ENCODE measurements at places on chromosomes 7 and 10. TPM values are rescaled to one million over a fixed set of nuclear protein-coding genes. Genes with fewer than 3 reads are reported as not detected.

SSC4D gene
- 0.86 TPM for total RNA-seq

GRCh38 chr7:37592366-37592765, 91.2 kb upstream of the GPR141 start:
- DNase-seq = no peak

DNA sequence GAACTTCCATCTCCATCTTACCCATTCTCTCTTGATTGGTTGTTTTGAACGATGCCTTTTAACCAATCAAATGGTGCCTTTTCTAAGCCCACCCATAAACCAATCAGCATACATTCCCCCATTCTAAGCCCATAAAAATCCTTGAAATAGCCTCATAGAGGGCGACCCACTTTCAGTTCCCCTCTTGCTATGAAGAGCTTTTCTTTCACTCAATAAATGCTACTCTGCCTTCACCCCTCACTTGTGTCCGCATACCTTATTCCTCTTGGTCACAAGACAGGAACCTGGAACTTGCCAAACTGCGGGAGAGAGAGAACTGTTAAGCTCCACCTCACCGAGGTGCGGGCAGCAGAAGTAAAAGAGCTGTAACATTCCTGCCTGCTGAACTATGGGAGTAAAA, 1602.0 kb upstream of the LRRTM3 start:
- DNase-seq = no peak

DNA sequence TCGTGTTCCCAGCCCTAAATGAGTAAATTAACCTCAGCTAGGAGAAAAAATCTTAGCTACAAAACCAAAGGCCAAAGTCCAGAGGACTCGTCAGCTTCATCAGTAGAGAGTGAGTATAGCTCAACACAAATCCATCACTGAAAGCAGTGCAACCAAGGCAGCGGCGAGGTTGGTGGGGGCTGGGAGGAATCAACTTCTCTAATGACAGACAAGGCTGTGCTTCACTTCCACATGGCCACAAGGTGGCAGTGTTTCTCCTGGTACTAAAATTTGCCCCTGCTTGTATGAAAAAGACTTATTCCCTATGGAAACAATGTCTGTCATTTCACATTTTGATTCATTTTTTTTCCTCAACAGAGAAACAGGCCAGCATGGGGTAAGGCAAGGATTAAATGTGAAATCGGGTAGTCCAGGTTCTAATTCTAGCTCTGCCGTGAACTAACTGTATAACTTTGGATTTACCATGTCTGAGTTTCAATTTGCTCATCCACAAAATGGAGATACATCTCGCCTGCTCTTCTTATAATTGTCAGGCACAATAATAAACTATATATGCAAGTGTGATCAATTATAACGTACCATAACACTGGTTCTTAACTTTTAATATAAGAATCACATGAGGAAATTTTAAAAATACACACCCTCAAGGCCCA, 39.3 kb downstream of the FAS start:
- DNase-seq = peak; percentile 82

Measured in heart left ventricle (tissue), 16 donors.